Spinal cord (tissue), 10 donors: ENCODE measurements at places on chromosomes 3 and 15. TPM values are rescaled to one million over a fixed set of nuclear protein-coding genes. Genes with fewer than 3 reads are reported as not detected.
A peak's percentile ranks its signal among the peaks of the same experiment; 100 is the strongest.

Gene SMAD6
- polyA plus RNA-seq, result 12.0 TPM

Gene RGMA
- polyA plus RNA-seq, result 356 TPM

Gene CSPG4
- polyA plus RNA-seq, result 25.6 TPM

Gene BFSP2
- not detected for polyA plus RNA-seq

Gene TRH
- polyA plus RNA-seq, result 23.6 TPM

Gene SEMA3G
- 19.8 TPM for polyA plus RNA-seq

Gene TFG
- 120 TPM for polyA plus RNA-seq

Gene RBP2
- 0.23 TPM for polyA plus RNA-seq

Gene FAM107A
- 55.5 TPM for polyA plus RNA-seq

DNA sequence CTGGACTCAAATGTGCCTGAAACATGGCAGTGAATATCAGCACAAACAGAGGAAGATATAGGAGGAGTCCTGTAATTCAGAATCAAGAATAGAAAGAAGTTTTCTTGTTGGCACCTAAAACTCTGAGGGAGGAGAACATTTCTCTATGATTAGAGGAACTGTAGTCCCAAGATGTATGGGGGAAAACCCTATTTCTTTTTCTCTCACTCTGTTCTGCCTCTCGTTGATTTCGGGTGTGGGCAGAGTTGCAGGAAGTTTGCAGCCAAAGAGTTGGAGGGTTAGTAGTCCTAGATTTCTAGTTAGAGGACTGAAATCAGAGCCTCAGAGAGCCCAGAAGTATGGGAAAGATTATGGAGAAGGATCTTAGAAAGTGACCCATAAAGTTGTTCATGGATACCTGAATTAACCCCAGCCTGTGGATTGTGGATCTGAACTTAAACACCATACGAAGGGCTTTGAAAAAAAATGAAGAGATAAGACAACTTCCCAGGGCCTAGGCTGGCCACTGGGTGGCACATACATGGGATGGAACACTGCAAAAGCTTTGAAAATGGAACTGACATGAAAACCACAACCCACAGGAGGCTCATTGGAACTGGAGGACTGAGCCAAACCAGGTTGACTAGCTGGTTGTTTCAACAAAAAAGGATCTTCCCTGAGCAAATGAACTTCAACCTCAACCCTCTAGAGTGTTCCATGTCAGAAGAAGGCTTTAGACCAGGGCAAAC lies 34.6 kb downstream of the FMN1 start:
- DNase-seq, result no peak

DNA sequence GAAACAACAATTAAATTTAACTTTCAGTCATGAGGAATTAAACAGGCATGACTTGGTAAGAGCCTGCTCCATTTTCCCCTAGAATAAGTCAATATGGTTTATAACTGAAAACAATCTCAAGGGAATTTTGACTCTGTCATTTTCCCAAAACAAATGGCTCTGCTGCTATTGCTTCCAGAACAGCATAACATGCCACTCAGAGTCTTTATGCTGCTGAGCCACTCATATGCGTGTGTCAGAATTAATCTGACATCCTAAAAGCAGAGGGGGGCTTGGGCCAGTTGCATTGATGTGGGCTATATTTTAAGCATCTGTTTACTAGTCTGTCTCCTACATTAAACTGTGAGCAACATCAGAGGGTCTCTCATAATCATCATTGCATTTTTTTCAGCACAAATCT lies 111.1 kb upstream of the ABI3BP start:
- DNase-seq, result no peak

GRCh38 chr3:120550546-120550945 lies 45.6 kb upstream of the NDUFB4 start:
- DNase-seq, result no peak

GRCh38 chr15:93861413-93861812 lies 369.9 kb upstream of the MCTP2 start:
- no peak for DNase-seq

- no peak for DNase-seq
Measured at GRCh38 chr15:38253351-38253781, 730 bp downstream of the SPRED1 start.

DNA sequence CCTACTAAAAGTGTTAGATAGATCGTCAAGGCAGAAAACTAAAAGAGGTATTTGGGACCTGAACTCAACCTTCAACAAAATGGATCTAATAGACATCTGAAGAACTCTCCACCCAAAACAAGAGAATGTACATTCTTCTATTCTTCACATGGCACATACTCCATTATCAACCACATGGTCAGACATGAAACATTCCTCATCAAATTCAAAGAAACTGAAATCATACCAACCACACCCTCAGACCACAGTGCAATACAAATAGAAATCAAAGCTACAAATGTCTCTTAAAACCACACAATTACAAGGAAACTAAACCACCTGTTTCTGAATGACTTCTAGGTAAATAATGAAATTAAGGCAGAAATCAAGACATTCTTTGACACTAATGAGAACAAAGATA lies 984.1 kb upstream of the GBE1 start:
- DNase-seq, result no peak

- no peak for DNase-seq
Measured at GRCh38 chr15:49428409-49429095, 5.5 kb downstream of the FGF7 start.

DNA sequence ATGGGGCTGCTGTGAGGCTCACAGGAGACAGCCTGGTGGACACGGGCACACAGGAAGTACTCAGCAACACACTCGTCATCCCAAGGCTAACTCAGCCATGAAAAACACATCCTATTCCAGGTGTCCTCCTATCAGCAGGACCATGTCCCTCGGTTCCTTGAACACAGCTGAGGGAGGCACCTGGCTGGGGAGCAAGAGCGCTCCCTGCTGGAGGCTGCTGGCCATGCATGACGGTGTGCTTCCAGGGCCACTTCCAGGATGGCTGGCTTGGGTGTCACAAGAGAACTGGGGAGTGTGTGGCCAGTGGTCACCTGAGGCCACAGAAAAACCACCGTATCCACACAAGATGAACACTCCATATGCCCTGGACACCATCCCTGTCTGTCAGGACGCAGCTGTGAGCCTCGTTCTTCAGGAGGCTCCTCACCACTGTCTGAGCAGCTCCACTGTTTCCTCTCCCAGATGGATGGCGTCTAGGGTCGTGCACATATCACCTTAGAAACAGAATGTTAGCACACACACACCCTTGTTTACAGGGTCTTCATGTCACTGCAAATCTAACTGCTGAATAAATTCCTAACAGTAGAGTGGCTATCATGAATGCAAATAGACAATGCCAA lies 31.0 kb downstream of the POC1A start:
- peak; percentile 67 for DNase-seq

DNA sequence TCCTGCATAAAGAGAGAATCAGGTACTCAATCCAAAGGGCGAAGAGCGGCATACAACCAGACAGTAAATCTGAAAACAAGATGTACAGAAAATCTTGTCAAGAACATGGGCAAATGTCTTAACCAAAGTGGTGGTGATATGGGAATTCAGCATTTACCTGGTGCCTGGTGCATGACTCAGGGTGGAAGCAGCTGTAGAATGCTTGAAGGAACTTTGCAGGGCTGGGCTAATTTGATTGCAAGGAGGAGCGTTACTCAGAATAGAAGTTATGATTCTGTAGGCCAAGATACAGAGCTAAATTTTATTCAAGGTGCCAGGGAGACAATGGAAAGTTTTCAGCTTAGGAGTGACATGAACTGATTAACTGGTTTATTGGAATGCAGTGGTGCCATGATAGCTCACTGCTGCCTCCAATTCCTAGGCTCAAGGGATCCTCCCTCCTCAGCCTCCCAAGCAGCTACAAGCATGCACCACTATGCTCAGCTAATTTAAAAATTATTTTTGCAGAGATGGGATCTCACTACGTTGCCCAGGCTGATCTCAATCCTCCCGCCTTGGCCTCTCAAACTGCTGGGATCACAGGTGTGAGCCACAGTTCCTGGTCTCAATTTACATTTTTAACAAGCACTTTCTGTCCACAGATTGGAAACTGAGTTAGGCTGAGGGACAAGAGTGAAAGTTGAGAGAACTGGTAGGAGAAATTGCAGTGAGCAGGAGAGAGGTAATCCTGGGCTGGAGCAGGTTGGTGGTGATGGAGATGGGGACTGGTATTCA lies 91.5 kb upstream of the TBC1D5 start:
- DNase-seq, result no peak

- DNase-seq, result no peak
Measured at GRCh38 chr15:29573197-29573838, 248.9 kb downstream of the TJP1 start.

DNA sequence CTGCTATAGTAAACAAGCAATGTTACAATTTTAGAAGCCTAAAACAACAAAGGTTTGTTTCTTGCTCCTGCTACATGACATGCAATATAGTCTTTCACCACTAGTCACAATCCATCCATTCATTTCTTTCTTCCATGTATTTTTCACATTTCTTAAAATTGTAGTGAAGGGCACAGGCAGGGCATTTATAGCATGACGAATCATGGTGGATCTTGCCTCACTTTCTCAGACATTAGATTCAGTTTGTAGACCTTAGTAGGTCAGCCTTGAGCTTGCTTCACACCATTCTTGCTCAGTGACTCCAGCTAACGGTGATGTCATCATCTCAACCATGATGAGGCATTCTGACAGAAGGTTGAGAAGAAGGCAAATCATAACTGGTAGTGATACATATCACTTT lies 546.8 kb downstream of the TBL1XR1 start:
- DNase-seq, result no peak

DNA sequence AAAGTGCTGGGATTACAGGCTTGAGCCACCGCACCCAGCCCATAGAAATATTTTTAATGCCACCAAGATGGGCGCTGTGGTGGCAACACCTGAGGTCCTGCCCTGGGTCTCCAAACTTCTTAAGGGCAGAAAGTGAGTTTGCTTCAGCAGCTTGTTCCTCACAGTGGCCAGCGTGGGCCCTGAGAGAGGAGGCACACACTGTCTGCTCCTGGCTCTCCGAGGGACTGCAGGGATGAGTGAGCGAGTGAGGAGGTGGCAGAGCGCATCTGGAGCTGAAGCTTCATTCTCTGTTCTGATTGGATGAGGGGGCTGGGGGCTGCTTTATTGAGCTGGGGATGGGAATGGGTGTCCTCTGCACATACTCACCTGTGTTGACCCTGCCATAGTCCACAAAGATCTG lies 57.6 kb upstream of the RAB6B start:
- DNase-seq, result no peak

GRCh38 chr3:142808103-142808917 lies 80.6 kb downstream of the PCOLCE2 start:
- no peak for DNase-seq

DNA sequence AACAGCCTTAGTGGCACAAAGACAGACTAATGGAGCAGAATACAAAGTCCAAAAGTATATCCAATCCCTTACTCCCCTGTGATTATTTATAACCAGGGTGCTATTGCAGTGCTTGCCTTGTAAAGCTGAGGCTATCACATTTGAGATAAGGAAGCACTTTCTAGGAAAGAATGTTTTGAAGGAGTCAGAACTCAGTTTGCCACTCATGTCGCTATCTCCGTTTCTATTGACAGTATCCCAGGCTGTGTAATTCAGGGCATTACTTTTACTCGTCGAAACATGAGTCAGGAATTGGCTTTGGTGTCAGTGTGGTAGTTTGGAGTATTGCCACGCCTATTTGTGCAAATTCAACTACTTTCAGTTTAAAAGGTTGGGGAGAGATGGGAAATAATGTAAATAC lies 78.4 kb downstream of the FBXL2 start:
- DNase-seq, result no peak

GRCh38 chr15:93308026-93308690 lies 219.1 kb upstream of the RGMA start:
- DNase-seq, result no peak

GRCh38 chr3:11621077-11621476 lies 22.6 kb downstream of the VGLL4 start:
- no peak for DNase-seq
